ENCODE measurements at places on chromosomes 2 and 18.

DNA sequence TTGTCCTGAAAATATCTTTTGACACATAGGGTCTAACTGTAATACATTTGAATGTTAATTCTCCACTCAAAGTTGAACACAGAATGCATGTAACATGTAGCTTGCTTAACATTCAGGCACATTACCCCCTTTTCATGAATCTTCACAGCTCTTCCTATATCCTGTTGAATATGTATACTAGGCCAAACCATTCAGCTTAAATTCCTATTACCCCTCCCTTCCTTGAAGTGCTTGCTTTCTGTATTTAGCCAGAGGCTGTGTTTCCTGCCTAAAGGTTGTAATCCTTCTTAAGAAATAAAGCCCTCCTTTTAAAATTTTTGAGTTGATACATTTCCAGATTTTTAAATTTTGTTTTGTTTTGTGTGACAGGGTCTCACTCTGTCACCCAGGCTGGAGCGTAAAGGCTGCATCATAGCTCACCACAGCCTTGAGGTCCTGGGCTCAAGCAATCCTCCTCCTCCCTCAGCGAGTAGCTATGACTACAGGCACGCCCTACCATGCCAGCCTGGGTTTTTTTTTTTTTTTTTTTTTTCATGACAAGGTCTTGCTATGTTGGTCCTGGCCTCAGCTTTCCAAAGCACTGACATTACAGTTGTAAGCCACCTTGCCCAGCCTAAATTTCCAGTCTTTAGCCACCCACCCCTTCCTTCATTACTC is 357.6 kb downstream of the DSC3 start:
- DNase-seq = no peak

DNA sequence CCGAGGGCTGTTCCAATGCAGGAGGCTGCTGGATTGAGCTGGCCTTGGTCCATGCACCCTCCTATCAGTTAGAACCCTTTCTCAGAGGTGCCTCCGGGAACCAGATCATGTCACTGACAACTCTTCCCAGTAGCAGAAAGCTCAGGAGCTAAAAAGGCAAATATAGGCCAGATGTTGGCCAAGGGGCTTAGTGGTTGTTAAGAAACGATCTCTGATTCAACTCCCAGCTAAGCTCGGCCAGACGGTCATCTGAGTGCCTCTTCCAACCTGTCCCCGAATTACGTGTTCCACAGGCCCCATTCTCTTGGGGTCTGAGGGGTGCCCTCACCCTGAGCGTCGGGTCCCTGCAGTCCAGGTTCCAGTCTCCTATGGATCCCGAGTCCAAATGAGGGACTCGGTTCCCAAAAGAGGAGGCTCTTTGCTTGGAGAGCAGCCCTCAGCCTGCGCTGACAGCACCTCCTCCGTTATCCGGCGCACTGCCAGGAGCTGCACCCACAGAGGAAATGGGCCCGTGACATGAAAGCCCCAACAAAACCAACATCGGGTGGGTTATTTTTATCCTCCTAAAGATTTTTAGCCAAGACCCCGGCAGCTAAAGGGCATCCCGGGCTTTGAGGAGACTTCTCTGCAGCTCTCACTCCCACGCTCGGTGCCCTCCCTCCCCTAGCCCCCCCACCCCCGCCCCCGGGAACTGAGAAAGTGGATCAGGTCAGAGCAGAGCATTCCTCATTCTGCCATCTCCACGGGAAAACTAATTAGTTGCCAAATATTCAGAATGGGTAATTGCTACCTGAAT is 106.6 kb upstream of the ID2 start:
- no peak for DNase-seq

- no peak for DNase-seq
Measured at GRCh38 chr2:3754795-3755194, 51.4 kb downstream of the DCDC2C start.

DNA sequence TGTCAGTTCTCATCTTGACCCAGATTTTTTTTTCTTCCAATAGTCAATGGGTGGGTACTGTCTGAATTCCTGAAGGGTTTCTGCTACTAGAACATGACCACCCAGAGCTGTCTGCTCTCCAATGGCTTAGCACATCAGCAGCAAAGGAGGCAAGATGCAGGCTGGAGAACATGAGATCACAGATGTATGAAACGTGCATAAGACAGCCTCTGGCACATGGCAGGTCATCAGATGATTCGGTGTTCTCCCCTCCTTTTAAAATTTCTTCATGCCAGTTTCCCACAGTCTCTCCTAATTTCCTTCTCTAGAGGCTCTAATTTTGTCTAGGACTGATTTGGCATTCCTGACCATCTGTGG is 359.3 kb upstream of the TNP1 start:
- no peak for DNase-seq

GRCh38 chr2:240250985-240251847 is 110.8 kb upstream of the OTOS start:
- DNase-seq = peak; percentile 84

DNA sequence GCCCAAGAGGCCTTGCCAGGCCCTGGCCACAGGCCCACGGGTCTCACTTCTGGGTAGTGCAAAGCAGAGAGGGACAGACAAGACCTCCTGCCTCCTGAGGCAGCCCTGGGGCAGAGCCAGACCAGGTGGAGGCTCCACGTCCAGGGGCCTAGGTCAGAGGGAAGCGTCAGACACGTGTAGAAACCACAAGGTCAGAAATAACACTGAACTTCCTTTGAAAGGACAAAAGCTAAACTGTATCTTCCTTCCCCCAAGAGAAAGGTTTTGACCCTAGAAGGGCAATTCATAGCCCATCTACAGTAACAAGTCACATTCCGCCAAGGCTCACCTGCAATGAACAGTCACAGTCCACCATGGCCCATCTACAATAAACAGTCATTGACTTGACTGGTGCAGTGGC is 17.9 kb downstream of the SDC1 start:
- DNase-seq = no peak

GRCh38 chr2:162127422-162127821 is 24.6 kb downstream of the GCG start:
- no peak for DNase-seq

- DNase-seq = no peak
Measured at GRCh38 chr2:184370954-184371353, 227.4 kb upstream of the ZNF804A start.

DNA sequence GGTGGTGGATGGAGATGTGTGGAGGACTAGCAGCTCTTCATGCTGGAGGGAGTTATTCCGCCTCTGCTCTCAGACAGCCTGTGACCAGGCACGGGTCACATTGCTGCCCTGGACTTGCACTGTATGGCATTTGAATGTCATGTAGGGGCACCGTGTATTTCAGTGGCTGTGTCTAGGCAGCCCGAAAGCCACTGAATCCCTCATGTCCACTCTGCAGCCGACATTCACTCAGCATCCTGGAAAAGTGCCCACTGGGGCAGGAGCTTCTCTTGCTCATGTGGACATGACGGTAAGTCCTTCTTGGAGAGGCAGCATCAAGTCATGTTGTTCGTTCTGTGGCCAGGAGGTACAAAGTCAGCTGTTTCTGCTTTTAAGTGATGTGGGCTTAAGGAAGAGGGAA is 127.9 kb downstream of the SH3RF3 start:
- DNase-seq = no peak

- DNase-seq = no peak
Measured at GRCh38 chr2:232959139-232959538, 53.9 kb downstream of the NGEF start.

- no peak for DNase-seq
Measured at GRCh38 chr18:2714140-2714539, 58.6 kb downstream of the SMCHD1 start.
